Stimulated activated CD8-positive, alpha-beta memory T cell treated with anti-CD3 and anti-CD28 coated beads, Interleukin-2, amount 100 ng/mL, for 1 hour (primary cell): ENCODE measurements at places on chromosomes 7 and 10.

DNA sequence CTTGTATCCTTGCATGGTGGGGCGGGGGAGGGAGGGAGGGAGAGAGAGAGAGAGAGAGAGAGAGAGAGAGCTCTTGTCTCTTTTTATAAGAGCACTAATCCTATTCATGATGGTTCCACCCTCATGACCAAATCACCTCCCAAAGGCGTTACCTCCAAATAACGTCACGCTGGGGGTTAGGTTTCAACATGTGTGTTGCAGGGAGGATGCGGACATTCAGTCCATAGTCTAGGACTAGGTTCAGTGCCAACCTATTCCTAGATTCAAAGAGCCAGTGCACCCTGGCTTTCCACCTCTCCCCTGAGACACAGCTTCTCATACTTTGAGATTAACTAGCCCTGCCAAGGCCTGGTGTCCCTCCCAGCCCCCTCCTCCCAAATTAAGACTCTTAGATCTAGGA, 123.0 kb downstream of the GRK5 start:
- DNase-seq, result no peak

DNA sequence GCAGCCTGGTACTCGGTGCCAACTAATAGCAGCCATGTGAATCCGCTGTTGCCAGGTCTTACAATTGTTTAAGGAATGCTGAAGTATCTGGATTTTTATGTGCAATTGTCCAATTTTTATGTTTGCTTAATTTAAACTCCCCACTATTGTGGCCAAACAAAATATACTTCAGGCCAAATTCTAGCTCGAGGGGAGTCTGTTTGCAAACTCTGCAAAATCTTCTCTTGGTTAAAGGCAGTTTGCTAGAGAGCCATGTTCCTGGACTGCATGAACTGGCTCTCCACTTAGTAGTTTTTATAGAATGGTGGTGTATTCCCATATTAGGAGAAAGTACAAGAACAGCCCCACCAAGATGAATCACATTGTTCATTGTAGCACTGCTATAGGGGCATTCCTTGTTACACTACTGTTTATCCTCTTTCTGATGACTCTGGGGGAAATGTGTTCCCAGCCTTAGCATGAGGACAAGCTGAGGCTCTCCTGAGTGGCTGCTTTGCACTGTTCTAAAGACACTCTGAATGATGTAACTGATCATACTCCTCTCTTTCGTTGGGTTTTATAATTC, 178.0 kb upstream of the GLI3 start:
- no peak for DNase-seq

GRCh38 chr10:119029613-119030420, at the start of gene NANOS1:
TSS of gene NANOS1 (plus strand) at chr10:119029714. CDS start at chr10:119029802, 88 bp downstream.
- no peak for DNase-seq

- no peak for DNase-seq
These were observed 167.2 kb downstream of the EBF3 start for GRCh38 chr10:129796710-129797420.

GRCh38 chr7:41965951-41966505, 263.1 kb upstream of the INHBA start:
- DNase-seq, result no peak

DNA sequence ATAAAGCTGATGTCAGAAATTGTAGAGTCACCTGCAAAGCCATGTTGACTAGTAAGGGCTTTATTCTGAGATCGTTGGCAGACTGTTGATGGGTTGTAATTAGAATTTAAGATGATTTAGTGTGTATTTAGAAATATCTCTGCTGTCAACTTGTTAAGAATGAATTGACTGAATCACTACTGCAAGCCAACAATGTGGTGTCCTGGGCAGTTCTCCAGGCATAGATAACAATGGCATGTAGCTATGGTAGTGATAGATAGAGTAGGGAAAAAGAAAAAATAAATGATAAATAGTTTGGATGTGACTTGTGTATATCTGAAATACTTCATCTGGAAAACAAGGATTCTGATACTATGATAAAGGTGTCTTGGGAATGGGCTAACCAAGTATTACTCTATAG, 640.2 kb downstream of the ARL4A start:
- DNase-seq, result no peak

DNA sequence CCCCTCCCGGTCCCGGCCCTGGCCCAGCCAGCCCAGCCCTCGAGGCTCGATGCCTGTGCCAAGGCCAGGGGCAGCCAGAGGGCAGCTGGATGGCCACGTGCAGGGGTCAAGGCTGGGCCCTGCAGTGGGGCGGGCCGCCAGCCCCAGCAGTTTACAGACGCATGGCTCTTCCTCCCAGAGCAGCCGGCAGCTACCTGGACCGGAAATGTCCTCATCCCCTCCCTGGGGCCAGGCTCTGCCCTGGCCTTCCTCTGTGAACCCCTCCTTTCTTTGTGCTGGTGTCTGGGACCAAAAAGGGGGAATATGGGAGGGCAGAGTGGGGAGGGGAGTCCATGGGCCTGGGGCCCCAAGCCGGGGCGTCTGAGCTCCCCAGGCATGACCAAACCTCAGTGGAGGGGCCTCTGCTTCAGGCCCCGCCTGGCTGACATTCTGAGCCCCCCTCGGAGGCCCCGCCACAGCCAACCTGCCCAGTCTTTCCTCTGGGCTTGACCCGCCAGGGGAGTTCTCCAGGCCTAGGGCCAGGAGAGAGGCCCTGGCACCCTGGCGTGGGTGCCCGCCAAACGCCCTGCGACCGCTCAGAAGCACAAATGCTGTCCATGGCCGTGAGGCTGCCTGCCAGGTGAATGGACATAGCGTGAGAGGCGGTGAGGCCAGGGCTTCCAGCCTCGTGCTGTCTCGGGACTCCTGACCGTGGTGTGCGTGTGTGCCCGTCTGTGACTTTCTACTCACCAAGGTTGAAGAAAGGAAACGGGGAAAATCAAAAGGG, 24.7 kb upstream of the AMZ1 start:
- no peak for DNase-seq

GRCh38 chr7:1043552-1044188, 676 bp upstream of the GPR146 start:
- DNase-seq, result no peak

DNA sequence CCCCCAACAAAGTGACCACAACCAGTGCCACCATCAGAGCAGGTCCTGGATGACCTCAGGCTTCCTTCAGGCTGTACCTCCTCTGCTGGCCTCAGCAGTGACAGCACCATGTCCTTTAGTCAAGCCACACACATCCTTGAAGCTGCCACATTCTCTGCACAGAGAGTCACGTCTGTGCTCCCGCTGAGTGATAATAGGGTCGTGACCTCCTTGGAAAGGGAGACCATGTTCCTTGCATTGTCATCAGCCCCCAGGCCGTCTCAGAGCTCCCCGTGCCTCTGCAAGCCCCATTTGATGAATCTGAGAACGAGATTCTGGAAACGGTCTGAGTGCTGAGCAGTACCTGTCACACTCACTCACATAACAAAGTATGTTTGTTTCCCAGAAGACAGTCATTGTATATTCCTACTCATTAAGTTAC, 106.5 kb upstream of the PRR15 start:
- DNase-seq, result no peak

- DNase-seq, result no peak
These were observed 14.7 kb downstream of the KCNMA1 start for GRCh38 chr10:77622889-77623291.

DNA sequence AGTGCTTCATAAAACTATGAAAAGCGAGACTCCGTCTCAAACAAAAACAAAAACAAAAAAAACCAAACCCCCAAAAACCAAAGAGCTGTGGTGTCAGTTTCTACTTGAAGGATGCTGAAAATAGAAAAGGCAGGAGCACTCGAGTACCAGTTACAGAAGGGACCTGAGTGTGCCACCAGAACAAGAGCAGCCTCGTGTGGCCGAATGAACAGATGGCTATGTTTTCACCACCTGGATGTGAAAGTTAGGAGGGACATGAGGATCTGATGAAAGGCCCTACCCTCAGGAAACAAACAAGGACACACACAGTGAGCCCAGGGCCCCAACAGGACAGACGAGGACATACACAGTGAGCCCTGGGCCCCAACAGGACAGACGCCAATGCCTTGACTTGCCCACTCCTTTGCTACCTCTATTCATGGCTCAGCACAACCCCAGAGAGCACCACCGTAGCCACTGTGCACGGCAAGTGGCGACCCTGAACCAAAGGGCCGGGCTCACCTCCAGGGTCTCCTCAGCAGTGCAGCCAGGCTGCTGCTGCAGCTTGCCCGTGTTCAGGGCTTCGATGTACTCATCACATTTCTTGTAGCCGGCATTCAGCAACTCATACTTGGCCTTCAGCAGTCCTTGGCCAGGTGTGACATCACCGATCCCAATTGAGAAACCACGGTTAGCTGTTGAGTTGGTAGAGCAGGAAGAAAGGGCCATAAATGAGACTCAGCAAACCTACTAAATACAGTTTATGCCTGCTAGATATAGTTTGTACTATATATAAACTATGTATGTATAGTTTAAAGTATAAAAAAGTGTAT, 24.9 kb downstream of the POLR3A start:
- no peak for DNase-seq

DNA sequence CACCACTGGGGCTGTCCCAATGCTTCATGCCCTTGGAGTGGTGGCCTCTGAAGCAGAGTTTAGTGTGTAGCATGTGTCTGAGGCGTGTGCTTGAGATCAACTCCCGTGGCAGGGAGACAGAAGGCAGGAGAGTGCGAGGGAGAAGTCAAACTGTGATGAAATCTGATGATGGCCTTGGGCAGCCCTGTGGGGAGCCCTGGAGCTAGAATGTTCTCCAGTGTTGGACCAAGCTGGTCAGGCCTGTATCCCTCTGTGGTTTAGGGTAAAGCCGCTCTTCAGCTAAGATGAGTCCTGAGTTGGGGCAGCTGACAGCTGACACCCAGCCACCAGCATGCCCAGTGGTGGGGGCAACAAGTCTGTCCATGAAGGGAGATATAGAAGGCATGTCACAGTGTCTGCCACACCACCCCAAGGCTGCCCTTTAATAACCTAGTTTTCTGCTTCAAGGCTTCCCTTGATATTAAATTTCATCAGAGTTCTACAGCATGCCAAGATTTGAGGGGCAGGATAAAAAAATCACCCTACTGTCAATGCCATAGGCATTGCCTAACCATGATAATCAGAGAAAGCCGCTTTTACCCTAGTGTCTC, 170.5 kb upstream of the SVIL start:
- no peak for DNase-seq

DNA sequence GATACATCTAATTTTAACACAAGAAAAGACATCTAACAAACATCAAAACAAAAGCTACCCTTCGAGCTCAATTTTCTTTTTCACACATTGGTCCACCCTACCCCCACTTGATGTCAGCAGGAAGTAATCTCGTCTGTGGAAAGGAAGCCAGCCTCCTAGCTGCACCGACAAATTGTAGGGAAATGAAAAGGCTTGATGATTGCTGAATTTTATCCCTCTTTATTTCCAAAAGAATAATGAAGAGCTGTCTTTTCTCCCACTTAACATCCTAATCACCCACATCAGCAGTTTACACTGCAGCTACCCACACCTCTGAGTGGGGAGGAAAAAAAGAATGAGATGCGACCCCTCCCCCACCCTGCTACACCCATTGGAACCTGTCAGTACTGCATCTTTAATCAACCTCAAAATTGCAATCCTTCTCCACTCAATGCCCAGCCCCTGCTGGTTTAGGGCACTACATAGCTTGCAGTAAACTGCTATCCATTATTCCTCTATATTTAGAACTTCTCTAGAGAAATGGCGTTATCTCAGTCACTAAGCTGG, 10.6 kb upstream of the CPVL start:
- DNase-seq, result no peak

- no peak for DNase-seq
These were observed 70.2 kb downstream of the ZRANB1 start for GRCh38 chr10:125011926-125012705.

GRCh38 chr7:98357751-98358161, 43.1 kb downstream of the BAIAP2L1 start:
- no peak for DNase-seq

DNA sequence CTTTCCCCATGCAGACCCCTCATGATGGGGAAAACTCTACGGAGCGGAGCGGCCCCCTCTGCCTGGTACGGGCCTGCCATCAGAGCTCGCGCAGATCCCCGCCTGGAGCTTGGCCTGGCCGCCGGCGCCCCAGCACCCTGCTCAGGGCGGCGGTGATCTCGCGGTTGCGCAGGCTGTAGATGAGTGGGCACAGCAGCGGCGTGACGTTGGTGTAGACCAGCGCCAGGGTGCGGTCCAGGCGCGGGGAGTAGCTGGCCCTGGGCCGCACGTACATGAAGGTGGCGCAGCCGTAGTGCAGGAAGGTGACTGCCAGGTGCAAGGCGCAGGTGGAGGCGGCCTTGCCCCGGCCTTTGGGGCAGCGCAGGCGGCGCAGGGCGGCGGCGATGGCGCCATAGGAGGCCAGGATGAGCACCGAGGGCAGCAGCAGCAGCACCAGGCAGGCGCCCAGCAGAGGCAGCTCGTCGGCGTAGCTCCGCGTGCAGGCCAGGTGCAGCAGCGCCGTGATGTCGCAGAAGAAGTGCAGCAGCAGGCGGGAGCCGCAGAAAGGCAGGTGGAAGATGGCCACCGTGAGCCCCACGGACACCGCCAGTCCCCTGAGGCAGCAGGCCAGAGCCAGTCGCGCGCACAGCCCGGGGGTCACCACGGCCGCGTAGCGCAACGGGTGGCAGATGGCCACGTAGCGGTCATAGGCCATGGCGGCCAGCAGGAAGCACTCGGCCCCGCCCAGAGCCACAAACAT, 33.4 kb downstream of the TAS2R41 start:
- no peak for DNase-seq

GRCh38 chr10:132176623-132177500, 9.9 kb upstream of the DPYSL4 start:
- no peak for DNase-seq

GRCh38 chr10:112191791-112192190, 8.2 kb upstream of the GPAM start:
- no peak for DNase-seq

DNA sequence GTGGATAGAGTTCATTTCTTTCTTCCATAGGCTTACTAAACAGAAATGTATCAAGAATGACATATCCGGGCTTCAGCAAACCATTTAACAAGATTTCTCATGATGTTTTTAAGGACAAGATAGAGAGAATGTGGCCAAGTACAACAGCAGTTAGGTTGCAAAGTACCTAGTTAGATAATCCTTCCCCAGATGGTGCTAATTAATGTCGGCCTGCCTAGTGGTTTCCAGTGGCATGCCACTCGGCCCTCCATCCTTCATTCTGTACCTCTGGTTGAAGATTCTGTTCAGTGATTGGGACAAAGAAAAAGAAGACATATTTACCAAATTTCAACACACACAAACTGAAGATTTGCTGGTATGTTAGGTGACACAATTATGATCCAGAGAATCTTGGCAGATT, 212.1 kb downstream of the MACC1 start:
- no peak for DNase-seq

DNA sequence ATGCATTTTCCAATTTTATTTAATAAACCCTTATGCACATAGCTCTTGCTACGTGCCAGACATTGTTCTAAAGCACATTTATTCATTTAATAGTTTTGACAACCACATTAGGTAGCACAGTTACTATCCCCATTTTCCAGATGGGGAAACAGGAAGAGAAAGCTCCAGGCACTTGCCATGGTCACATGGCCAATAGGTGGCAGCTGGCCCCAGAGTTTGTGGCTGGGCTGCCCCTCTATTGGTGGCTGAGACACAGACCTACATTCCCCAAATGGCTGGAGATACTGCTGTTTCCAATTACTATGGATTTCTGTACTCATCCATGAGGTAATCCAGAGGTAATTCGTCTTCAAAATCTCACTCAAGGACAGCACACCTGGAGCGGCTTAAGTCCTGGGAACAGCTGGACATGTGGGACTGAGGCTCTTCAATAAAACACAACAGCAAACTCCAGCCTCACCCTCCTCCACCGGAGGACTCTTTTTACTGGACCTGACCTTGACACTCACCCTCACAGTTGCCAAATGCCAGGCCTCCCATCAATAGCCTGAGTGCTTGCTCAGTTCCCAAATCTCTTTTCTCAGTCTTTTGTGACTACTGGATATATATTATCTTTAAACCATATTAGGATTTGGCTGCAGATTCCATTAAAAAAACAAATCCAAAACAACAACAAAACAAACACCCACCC, 106.1 kb downstream of the CLEC2L start:
- DNase-seq, result no peak
